ENCODE measurements at places on chromosomes 6 and 20.

DNA sequence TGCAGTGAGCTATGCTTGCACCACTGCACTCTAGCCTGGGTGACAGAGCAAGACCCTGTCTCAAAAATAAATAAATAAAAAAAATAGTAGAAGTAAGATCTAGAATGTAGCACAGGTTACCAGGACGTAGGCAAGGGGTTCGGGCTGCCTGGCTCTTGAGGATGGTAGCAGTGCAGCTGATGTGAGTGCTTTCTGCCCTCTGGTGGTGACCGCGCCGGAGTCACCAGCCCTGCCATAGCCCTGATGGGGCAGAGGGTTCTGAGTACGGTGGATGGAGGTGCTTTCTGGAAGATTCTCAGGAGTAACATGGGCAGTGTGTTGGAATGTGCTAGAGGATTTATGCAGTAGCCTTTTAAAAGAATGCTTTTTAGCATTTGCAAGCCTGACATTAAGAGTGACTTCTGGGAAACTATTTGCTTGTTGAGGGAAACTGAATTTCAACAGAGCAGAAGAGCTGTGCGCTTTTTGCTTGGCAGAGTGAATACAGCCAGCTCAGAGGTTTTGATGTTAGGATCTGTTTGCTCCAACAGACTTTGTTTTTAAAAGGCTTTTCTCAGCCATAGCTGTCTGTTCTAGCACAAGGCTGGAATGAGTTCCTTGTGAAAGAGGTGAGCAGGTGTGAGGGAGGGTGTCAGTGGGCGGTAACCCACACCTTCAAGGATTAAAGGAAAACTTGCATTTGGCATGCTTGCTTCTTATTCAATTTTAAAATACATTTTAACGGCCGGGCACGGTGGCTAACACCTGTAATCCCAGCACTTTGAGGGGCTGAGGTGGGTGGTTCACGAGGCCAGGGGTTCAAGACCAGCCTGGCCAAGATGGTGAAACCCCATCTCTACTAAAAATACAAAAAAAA, 65.9 kb downstream of the PTPN1 start:
- no peak for DNase-seq

GRCh38 chr6:156279261-156279969, 497.8 kb upstream of the ARID1B start:
- DNase-seq: no peak

DNA sequence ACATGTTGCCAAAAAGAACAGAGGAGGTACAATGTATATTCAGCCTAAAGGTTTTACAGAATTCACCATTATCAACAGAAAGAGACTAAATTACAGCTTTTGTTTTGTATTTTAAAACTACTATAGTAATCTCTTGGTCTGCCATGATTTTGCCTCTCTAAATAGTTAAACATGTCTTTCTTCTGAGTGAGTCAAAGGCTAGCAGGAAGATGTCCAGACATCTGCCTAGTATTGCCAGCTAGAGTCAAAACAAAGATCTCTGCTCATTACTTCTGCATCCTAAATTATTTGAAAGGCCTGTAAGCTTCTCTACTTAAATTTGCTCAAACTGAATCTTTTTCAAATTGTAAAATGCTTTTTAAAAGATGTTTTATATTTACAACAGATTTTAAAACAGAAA, 8.8 kb downstream of the ASF1A start:
- no peak for DNase-seq

GRCh38 chr6:165662041-165662748, 846 bp downstream of the PDE10A start:
- no peak for DNase-seq

DNA sequence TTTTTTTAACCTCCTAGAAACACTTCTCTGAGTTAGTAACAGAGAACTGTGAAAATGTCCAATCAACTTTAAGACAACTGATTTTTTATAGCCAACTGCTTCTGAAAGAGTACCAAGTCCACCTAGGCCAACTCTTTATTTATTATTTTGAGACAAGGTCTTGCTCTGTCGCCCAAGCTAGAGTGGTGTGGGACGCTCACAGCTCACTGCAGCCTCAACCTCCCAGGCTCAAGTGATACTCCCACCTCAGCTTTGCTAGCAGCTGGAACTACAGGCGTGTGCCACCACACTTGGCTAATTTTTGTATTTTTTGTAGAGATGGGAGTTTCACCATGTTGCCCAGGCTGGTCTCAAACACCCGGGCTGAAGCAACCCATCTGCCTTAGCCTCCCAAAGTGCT, 331.6 kb downstream of the RNGTT start:
- DNase-seq: no peak

GRCh38 chr6:132524646-132525045, 11.7 kb upstream of the STX7 start:
- no peak for DNase-seq

DNA sequence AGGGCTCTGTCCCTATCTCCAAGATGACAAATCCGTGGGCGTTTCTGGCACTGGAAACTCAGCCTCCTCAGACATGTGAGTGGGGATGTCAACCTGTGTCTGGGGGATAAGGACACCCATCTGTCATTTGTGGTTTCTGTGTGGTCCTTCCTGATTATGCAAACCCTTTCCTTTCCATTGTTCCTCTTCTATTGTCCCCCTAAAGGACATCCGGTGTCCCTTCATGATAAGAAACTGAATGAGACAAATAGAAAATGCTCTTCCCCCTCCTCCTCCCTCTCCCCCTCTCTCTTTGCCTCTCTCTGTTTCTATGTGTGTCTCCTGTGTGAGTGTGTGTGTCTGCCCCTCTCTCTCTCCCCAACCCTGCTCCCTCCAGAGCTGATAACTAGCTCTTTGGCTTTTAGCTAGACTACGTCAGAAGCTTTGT, 11.5 kb upstream of the GLP1R start:
- DNase-seq: no peak

DNA sequence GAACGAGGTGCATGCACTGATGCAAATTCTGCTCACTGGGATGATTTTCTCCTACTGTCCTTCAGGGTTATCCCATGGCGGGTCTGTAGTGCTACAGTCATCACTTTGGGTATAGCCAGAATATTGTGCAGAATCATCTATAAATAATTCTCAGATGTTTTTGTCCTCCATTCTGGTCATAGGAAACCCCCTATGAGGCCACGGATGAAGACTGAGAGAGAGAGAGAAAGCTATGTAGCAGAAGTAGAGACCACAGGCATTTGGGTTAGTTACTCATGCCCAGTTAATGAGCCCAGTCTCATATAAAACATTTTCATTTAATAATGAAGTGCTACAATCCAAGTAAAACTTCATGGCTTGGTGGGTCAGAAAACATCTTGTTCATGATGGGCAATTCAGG, 145.1 kb upstream of the PLN start:
- DNase-seq: no peak

GRCh38 chr6:151659212-151659611, 148.3 kb upstream of the ESR1 start:
- DNase-seq: no peak

Data from cortex of kidney (tissue), 1 donor.